ENCODE measurements at places on chromosomes 4 and X.
A peak's percentile ranks its signal among the peaks of the same experiment; 100 is the strongest.

- DNase-seq = no peak
These were observed 1056.0 kb upstream of the SLIT2 start for GRCh38 chr4:19195696-19196095.

GRCh38 chrX:10471418-10471817 lies 149.0 kb downstream of the MID1 start:
- DNase-seq = no peak

- DNase-seq = no peak
These were observed 94.7 kb upstream of the PUDP start for GRCh38 chrX:7242613-7243012.

DNA sequence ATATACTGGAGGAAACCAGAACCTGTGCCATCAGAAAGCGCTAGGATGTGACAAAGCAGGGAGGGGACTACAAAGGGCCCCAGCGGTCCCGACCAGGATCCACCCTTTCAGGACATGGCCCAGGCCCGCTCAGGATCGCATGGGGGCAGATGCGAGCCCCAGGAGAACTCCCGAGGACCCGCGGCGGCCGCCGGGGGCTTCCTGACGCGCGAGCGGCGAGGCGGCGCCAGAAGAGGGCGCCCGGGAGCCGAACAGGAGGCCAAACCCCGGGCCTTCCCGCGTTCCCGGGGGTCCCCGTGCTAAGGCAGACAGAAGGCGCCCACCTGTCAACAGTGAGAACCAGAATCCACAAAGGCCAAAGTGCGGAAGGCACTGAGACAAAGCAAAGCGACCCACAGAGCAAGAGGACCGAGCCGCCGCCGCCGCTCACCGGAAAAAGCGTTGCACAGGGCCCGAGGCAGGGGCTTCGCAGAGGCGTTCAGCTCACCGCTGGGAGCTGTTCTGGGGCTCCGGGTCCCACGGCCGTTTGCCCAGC lies 7.3 kb upstream of the OPN1LW start:
- DNase-seq = peak; percentile 52

DNA sequence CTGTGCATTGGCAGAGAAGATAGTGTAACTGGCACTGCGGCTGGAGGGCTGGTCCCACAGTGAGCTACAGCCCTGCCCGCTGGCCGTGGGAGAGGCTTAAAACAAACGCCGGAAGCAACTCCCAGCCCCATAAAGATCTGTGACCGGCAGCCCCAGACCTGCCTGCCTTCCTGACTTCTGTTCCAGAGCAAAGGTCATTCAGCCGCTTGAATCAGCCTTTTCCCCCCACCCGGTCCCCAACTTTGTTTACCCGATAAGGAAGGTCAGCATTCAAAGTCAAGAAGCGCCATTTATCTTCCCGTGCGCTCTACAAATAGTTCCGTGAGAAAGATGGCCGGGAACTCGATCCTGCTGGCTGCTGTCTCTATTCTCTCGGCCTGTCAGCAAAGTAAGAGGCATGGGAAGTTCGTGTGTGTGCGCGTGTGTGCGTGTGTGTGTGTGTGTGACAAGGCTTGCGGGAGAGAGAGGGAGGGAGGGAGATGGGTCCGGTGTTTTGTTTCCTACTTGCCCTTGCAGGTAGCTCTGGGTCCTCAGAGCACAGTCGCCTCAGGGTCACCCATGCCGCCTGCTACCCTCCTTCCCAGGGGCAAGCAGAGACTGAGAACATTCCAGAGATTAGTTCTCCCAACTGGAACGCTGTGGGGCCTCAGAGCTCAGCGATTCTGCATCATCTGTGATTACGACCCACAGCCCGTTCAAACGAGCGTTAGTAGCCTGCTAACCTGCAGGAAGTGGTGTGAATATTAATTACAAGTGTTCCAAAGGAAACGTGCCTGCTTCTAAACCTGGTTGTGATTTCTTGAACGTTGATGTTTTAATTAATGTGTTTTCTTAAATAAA lies at the start of gene MGST2:
TSS of gene MGST2 (plus strand) at position 130 of the 840 bp plus-strand sequence. CDS start at position 331, 201 bp downstream.
- peak; percentile 69 for DNase-seq

GRCh38 chrX:39753293-39753996 lies 344.3 kb downstream of the BCOR start:
- DNase-seq = peak; percentile 37

DNA sequence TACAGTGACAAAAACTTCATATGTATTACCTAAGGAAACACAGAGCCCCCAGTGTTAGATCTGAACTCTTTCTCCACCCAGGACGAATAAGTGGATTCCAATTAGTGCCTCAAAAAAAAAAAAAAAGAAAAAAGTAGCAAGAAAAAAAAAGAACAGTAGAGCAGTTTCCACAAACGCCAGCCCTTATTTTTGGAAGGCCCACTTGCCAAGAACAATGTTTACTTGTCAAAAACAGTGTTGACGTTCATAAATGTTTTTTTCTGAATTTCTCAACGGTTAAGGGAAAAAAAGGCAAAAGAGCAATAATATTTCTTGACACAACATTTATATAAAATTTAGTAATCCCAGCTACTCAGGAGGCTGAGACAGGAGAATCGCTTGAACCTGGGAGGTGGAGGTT lies 38.7 kb downstream of the DHRSX start:
- DNase-seq = no peak

- no peak for DNase-seq
These were observed 49.2 kb downstream of the STPG2 start for GRCh38 chr4:98094118-98094517.

- DNase-seq = no peak
These were observed 99.5 kb upstream of the BLTP1 start for GRCh38 chr4:122052677-122053076.

DNA sequence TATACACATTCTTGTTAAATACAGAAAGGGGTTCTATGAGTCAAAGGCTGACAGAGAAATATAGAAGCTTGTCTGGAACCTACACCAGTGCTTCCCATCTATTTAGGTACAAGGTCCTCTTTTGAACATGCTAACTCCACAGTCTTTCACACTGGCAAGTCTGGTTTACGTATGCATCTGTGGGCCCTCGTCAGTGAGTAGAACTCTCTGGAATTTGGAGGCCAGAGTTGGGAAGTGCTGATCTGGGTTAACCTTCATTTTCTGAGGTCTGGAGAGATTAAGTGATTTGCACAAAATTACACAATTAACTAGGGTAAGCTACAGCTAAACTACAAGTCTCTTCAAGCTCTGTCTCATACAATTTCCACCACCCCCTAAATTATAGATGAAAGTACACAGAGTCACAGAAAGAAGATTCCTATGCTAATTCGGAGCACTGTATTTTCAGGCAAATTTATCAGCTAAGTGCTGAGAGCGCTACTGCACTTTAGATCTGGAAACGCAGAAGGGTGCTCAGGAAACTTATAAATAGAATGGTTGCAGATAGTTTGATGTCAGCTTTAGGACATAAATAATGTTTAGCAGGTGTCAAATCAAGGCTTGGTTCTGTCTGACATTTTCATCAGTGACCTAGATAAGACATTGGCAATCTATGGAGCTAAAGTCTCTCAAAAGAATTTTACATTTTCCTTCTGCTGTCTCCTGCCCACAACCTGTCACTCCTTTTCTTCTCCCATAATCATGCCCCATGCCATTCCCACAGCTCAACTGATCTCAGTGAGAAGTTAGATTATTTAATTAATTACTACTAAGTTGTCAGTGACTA lies 43.0 kb upstream of the PDLIM5 start:
- DNase-seq = no peak

GRCh38 chr4:154137320-154137905 lies 348.5 kb upstream of the SFRP2 start:
- no peak for DNase-seq

GRCh38 chr4:125191232-125191631 lies 123.5 kb upstream of the FAT4 start:
- DNase-seq = no peak

- no peak for DNase-seq
These were observed 107.3 kb downstream of the ADRA2C start for GRCh38 chr4:3873408-3874027.

- no peak for DNase-seq
These were observed 334.5 kb downstream of the GASK1B start for GRCh38 chr4:157838366-157838765.

GRCh38 chrX:63656871-63657580 lies 128.0 kb downstream of the ARHGEF9 start:
- DNase-seq = no peak

DNA sequence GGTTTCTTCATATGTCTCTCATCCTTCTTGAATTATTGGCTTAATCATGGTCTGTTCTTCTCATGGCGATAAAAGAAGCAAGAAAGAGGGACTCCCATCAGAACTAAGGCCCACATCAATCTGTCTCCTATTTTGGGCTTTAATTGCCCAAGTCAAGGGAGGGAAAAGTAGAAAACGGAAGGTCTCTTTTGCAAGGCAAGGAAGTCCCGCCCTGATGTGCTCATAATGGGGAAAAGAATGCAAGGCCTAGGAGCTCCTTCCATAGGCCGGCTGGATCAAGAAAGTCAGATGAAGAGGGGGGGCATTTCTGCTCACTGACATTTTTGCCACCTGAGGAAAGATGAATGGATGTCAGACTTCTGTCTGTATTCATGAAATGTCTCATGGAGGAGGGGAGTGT lies 127.7 kb upstream of the RPS6KA3 start:
- DNase-seq = no peak

DNA sequence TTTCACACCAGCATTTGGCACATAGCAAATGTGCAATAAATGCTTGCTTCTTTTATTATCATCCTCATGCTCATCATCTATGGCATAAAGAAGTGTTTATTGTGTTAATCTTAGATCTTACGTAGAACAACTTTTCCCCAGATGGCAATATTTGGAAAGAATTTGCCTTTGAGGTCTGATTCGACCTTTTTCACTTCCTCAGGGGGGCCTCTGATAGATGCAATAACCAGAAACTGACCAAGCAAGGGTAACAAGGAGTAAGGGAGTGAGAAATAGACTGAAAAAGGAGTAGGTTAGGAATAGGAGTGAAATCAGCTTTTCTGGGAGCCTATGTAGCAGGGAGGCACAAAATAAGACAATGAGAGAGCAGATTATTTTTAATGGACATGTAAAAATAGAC lies 70.2 kb downstream of the RRAGB start:
- DNase-seq = no peak

DNA sequence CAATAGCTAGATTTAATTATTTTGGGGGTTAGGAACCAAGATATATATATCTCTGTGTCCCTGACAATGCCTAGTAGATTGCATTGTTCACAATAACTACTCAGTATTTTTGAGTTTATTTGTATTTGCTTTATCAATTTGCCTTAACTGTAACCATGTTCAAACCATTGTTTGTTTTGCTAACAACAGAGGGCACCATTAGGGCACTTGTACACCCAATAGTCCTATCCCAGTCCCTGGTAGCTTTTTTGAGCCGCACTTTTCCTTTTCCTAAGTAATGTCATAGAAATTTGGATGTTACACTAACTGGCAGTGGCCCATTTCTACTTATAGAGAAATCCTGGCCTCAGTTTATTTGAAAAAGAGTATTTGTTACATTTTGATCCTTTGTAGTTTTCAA lies 575 bp upstream of the KLHL5 start:
- DNase-seq = no peak

DNA sequence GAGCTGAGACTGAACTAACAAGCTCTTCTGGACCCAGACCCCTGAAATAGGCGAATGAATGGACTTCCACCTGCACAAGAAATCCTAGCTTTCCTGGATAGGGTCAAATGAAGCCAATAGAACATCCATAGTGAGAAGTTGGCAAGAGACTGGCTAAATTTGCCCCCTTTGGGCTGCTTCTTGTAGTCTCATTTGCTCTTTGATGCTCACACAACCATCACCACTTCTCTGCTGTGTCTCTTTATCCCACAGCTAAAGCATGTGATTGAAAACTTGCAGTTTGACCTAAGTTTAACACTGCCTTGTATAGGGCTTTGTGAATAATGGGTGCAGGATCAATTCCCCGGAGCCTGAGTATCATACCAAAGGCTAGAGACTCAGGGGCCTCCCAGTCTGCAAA lies 38.2 kb downstream of the NLGN3 start:
- DNase-seq = no peak

- no peak for DNase-seq
These were observed 45.5 kb downstream of the TSPAN7 start for GRCh38 chrX:38606821-38607220.

GRCh38 chrX:18677161-18677869 lies 5.4 kb upstream of the RS1 start:
- DNase-seq = no peak

DNA sequence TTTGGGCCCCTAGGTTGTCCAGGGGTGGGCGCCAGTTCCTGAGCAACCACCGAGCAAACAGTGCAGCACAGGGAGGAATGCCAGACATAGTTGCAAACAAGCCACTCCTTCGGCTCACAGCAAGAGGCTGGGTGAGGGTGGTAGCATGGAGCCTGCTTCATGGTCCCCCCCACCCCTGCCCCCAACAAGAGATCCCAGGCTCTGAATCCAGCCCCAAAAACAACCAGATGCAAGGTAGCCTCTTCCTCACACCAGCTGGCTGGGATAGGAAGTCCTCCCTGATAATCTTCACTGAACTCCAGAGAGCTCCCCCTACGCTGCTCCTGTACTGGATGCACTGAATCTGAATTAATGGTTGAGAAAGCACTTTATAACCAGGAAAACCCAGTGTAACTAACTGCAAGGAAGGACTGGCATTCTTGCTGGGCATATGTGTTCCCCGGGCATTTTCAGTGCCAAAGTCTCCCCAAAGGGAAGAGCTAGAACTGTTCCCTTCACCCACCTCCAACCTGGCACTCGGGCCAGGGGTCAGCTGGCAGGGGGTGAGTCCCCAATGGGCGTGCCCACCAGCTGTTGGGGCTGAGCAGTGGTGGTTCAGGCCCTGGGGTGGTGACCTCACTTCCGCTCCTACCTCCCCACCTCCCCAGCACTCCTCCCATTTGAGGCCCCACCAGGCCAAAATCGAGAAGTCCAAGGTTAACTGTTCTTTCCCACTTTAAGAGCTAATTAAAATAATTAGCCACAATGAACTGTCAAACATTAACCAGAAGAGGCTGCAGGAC lies 1.5 kb downstream of the ELF4 start:
- DNase-seq = peak; percentile 17

DNA sequence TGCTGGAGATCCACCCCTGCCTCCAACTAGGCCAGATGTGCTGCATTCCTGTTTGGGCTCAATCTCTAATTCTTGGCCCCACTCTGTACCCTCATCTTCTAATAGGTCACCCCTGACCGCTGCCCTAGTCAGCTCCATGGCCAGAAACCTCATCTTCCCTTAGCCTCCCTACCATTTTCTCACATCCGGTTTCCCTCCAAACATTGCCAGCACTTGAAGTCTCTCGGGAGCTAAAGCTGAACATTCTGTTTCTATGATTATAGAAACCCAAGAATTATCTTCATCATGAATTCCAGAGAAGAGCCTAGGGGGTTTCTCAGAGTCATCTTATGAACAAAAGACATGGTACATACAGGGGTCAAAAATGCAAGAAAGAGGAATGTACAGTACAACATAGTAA lies 179.7 kb downstream of the AMELX start:
- DNase-seq = no peak

GRCh38 chrX:110847334-110847733 lies 51.7 kb upstream of the CHRDL1 start:
- DNase-seq = peak; percentile 18

- DNase-seq = peak; percentile 31
These were observed at the start of gene DCAF12L2 for GRCh38 chrX:126165721-126166461. DCAF12L2 (minus strand) TSS chrX:126166289; CDS start chrX:126165924, 365 bp downstream.

DNA sequence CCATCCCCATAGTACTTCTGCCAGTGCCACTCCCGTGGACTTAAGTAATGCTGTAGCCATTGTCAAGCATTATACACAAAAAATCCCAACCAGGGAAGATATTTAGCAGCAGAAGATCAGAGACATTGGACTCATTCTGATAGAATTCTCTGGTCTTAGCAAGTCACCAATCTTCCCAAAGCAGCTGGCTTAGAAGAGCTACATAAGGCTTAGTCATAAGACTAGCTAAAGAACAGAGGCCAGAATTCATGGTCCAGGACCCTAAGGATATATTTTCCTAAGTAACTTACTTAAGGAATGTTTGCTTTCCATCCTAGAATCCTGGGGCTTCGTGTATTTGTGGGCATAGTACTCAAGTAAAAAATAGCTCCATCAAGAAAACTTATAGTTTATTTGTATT lies 100.3 kb upstream of the SLIT2 start:
- DNase-seq = no peak

Data from NCI-H146 (cell line).